ENCODE measurements at places on chromosomes 5 and 9. TPM values are rescaled to one million over a fixed set of nuclear protein-coding genes. Genes with fewer than 3 reads are reported as not detected.

Gene KLF9
- total RNA-seq: 44.4 TPM

Gene OR1J2
- not detected for total RNA-seq

Gene BARX1
- not detected for total RNA-seq

Gene KCNT1
- total RNA-seq: not detected

Gene TTC23L
- not detected for total RNA-seq

Gene ASPN
- total RNA-seq: 3.6 TPM

Gene HOMER1
- 6.0 TPM for total RNA-seq

Gene OLFM1
- 2.7 TPM for total RNA-seq

Gene SPINK6
- total RNA-seq: not detected

Gene CFAP77
- total RNA-seq: not detected

Gene SARDH
- total RNA-seq: 25.9 TPM

Gene LURAP1L
- 7.6 TPM for total RNA-seq

Gene PDCD1LG2
- total RNA-seq: 14.3 TPM

Gene PCDHGA12
- 27.1 TPM for total RNA-seq

Gene RAPGEF1
- total RNA-seq: 21.8 TPM

Gene FOXD4L4
- total RNA-seq: 0.97 TPM

Gene FAM78A
- total RNA-seq: 0.90 TPM

Gene LEAP2
- total RNA-seq: 0.16 TPM

Gene DMRTA1
- not detected for total RNA-seq

Gene SYK
- total RNA-seq: not detected

Gene SV2C
- not detected for total RNA-seq

Gene CDHR2
- not detected for total RNA-seq

Gene HK3
- total RNA-seq: 0.65 TPM

Gene SH3GL2
- not detected for total RNA-seq

Gene FBP2
- not detected for total RNA-seq

Gene SPATA31A3
- not detected for total RNA-seq

Gene SPRY4
- 42.0 TPM for total RNA-seq

Gene UGCG
- 109 TPM for total RNA-seq

Gene IL11RA
- total RNA-seq: 18.8 TPM

Gene DOCK8
- 0.36 TPM for total RNA-seq

Gene ENTREP1
- 0.81 TPM for total RNA-seq
